ENCODE measurements at places on chromosomes 7 and 10.

- DNase-seq, result no peak
Measured at GRCh38 chr10:17062493-17062892, 67.1 kb downstream of the CUBN start.

DNA sequence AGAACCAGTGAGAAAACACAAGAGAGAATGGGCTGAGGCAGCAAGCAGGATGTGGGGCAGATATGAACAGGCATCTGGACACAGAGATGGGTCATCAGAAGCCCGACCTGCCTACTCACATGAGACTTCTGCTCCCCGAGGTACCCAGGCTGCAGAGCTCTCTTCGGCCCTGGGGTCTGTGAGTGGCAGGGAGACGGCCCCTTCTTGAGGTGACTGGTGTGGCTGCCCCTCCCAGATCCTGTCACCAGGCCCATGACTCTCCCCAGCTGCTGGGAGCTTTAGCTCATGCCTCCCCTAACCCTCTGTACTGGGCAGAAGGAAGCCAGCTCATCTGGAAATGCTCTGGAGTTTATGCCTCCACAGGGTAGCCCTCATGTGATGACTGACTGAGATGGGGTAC, 157.6 kb upstream of the PCBD1 start:
- no peak for DNase-seq

- DNase-seq, result no peak
Measured at GRCh38 chr7:42348071-42348470, 111.1 kb upstream of the GLI3 start.

GRCh38 chr10:14742382-14742781, 32.3 kb downstream of the FAM107B start:
- no peak for DNase-seq

GRCh38 chr7:148262721-148263229, 327.8 kb upstream of the C7orf33 start:
- peak; percentile 78 for DNase-seq

DNA sequence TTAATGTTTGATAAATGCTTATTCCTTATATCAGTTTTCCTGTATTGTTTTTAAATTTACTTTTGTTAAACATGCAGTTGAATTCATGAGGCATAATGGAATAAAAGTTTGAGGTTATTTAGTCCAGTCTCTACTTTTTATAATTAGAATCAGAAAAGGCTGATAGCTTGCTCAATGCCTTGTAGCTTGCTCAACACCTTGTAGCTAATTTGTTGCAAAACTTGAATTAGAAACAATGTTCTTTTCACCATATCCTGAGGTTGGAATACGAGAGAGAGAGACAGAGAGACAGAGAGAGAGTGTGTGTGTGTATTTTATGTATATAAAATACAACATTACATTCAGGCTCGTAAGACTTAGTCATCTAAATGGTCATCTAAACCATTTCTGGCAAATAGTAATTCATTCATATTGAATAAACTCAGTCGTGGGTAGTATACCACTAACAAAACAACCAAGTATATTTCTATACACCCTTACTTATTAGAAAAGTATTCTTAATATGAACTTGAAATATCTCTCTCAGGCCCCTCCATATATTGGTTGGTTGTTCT, 243.5 kb downstream of the ADK start:
- no peak for DNase-seq

- peak; percentile 23 for DNase-seq
Measured at GRCh38 chr10:50279489-50279888, 28.2 kb upstream of the ASAH2 start.

DNA sequence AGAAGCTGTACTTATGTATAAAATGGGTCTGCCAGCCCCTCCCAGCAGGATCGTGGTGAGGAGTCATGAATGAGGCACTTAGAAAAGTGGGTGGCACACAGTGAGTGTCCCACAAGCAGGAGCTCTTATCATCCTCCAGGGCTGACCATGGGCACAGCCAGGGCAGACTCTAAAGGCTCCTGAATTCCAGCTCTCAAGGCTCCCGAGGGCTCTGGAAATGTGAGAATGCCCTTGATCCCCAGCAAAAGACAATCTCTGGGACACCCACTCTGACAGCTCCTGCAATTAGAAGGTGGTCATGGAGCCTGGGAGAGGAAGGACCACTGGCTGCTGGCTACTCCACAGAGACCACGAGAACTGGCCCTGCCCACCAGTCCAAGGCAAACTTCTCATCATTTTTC, 1.6 kb downstream of the VSTM4 start:
- no peak for DNase-seq

DNA sequence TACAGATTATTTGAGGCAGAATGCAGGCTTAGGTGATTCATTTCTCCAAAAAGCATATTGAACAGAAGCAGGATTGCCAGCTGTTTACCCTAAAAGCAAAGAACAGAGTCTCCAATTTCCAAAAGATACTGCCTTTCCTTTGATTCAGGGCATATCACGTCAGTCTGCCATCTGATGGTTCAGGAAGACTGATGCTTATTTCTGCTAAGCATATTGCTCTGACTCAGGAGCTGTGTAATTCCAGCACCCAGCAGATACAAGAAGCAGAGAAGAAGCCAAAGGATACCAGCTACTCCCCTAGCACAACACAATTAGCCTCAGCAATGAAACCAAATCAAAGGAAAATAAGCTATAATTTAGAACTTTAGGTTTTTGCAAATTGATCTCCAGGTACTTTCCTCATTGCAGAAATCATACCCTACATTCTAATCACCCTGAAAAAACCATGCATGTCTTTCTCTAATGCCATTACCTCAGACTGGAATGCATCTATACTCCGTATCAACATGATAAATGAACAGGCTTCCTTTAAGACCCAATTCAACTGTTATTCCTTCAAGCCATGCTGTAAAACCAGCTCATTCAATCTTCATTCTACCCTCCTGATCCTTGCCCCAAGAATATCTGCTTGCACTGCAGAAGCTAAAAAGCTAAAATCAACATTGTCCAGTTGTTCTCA, 55.1 kb downstream of the ABI1 start:
- no peak for DNase-seq

GRCh38 chr7:75064291-75064690, 9.3 kb downstream of the RCC1L start:
- no peak for DNase-seq

GRCh38 chr7:149196705-149197171, 1.4 kb downstream of the ZNF282 start:
- no peak for DNase-seq

GRCh38 chr10:131070856-131071255, 240.7 kb downstream of the TCERG1L start:
- DNase-seq, result no peak

GRCh38 chr10:95309958-95310357, 19.2 kb upstream of the PDLIM1 start:
- no peak for DNase-seq
